ENCODE measurements at places on chromosomes 4 and X.
A peak's percentile ranks its signal among the peaks of the same experiment; 100 is the strongest.

DNA sequence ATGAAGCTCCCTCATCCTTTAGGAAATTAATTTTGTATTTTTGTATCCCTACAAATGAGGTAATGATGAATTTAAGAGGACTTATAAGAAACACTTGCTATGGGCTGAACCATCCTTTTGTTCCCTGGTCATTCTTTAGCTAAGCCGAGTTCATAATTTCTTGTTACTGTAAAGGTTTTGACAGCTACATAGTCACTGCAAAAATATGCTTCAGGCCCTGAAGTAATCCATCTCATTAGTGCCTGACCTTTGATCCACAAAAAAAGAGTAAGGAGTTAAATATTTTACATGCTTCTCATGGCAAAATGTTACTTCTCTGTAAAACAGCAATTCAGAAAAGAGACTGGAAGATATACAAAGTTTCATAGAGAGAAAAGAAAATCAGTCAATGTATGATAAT lies 290.6 kb upstream of the SLIT2 start:
- DNase-seq, result no peak

DNA sequence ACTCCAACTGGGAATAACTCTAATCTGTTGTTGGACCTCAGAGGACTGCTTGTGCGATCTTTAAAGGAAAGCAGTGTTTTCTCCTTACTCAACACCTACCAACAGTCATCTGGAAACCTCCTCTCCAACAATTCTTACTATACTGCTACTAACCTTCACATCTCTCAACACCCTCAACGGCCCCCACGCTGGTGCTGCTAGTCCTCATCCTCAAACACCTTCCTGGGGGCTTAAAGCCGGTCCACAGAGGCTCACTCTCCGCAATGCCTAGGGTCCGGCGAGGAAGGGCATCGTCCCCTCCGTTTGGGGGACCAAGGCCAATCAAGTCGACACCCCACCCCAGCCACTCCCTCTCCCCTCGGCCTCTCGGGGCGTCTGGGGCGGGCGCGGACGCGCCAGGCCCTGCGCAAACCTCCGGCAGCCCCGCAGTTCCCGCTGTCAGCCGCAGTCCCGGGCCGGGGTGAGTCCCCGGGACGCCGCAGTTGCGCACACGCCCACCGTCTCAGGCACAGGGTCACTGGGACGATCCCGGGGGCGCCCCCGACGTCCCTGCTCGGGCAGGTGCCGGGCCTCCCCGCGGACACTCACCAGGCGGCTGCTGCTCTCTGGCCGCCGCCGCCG lies 418 bp downstream of the TAB3 start:
- DNase-seq, result no peak

- no peak for DNase-seq
Measured at GRCh38 chr4:130738233-130738632, 1642.3 kb downstream of the C4orf33 start.

DNA sequence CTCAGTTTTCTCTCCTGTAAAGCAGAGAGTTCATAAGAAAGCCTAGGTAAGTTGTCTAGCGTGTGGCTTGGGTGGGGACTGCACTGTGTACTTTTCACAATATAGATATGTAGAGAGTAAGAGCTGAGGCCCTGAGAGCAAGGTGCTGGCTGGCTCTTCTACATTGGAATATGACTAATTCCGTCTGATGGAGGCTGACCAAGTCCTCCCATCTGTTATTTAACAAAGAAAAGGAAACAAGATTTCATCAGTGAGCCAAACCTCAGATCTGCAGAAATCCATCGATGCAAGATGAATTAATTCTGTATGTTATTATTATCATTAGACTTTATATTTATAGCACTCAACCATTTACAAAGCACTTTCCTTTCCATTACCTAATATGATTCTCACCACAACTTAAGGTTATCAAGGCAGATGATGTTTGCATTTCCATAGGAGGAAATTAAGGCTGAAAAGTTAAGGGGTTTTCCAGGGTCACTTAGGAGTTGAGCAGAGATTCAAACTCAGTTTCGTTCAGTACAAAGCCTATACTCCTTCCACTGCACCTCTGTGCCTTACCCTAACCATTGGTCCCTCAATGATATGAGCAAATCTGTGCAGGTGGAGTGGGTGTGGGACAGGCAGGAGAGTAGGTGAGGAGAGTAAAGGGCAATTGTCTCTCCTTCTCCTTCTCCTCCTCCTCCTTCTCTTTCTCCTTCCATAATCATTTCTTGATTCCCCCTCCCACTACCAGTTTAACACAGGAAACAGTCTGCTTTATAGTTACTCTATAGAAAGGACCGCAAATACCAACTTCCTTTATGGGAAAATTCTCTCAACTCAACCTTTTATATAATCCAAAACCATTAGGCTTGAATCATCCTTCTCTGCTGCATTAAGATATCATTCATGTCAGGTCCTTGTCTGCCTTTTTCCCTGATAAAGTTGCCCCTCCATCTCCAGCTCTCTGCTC lies 27.6 kb upstream of the SRD5A3 start:
- DNase-seq, result no peak

GRCh38 chr4:173218411-173219125 lies 50.0 kb downstream of the GALNT7 start:
- no peak for DNase-seq

GRCh38 chr4:13164783-13165331 lies 319.3 kb downstream of the RAB28 start:
- DNase-seq, result no peak

DNA sequence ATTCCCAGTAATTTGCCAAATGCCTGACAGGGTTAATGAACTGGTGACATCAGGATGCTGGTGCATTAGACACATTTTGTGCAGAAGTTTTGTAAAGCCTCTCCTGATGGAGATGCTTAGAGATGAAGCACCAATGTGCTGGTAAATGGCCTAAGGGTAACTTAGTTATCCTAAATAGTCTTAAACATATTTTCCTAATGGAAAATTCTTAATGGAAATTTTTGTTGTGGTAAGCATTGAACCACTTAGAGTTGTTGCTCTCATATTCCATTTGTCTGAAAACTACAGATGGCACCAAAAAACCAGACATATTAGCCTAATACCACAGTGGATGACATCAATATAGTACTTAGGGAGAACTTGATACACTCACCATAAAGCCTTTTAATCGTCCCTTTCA lies 154.5 kb upstream of the ANK2 start:
- DNase-seq, result no peak

GRCh38 chrX:150298841-150299551 lies 64.1 kb upstream of the MAMLD1 start:
- DNase-seq, result no peak

- peak; percentile 30 for DNase-seq
Measured at GRCh38 chr4:119559044-119559647, 69.5 kb downstream of the PDE5A start.

GRCh38 chr4:76078033-76078613 lies 3.6 kb downstream of the ART3 start:
- no peak for DNase-seq

DNA sequence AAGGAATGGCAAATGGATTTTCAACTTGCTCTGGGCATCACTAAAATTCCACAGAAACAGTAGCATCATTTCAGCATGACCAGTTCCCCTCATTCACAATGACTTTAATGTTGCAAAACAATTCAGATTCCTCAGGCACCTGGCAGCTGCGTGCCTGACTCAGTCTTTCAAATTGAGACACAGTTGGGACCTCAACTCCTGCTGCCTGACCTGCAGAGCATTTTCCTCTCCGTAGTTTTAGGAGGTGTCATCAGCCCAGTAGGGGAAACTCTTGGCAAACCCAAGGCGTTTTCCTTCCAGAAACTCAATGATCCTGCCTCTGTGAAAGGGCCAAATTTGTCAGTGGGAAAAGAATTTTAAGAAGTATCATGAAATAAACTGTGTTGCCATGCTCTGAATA lies 388.9 kb downstream of the SPRY1 start:
- DNase-seq, result no peak

DNA sequence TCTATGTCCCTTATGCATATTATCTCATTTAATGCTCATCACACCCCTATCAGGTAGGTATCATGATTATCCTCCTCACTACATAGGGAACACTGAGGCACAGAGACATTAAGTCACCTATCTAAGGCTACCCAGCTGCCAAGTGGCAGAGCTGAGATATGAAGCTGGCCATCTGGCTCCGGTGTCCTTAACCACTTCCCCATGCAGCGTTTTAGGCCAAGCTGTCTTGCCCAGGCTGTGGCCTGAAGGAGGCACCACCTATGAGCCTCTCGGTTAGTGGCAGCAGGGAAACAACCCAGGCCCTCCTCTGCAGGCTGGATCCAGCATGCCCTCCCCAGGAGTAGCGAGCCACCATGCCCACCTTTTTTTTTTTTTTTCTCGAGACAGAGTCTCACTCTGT lies 16.3 kb downstream of the PJA1 start:
- no peak for DNase-seq

DNA sequence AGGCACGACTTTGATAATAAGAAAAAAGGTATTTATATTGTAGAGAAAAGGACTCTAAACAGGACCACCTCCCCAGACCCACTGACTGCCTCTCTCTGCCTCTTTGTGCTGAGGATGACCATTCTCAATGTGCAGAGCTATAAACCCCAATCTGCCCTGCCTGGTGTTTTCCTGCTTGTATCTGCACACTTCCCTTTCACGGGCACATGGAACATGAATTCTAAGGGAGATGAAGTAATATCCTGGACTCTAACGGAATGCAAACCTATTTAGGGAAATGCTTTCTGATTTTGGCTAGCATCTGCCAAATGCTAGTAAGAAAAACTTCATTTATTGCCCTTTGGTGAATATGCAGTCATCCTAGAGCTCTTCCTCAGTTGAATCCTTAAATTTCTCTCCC lies 2.4 kb downstream of the DIPK2B start:
- no peak for DNase-seq

GRCh38 chr4:36414248-36414647 lies 132.8 kb downstream of the DTHD1 start:
- DNase-seq, result peak; percentile 1

DNA sequence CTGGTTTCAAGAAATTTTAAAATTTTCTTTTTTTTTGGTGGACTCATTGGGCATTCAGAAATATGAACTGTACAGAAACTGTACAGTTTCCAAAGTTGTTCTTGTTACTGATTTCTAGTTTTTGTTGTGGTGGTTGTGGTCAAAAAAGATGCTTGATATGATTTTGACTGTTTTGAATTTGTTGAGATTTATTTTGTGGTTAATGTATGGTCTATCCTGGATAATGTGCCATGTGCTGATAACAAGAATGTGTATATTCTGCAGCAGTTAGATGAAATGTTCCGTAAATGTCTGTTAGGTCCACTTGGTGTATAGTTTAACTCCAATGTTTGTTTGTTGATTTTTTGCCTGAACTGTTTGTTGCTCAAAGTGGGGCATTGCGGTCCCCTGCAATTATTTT lies 127.6 kb upstream of the NUDT6 start:
- DNase-seq, result no peak

DNA sequence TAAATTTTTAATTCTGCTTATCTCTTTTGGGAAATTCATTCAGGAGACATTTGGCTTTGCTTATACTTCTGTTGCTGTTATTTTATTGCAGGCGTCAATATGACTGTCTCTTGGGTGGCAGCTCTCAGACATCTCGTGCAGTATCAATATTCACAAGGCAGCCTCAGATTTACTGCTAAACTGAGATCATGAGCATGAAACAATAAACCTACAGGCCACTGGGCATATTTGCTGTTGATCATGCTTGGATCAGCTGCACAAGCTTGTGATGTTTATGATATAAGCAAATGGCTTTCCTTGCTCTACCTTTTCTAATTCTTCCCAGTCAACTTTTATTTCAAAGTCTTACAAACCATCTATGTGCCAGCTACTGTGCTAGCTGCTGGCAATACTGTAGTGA lies 39.2 kb downstream of the TSPAN5 start:
- DNase-seq, result no peak

DNA sequence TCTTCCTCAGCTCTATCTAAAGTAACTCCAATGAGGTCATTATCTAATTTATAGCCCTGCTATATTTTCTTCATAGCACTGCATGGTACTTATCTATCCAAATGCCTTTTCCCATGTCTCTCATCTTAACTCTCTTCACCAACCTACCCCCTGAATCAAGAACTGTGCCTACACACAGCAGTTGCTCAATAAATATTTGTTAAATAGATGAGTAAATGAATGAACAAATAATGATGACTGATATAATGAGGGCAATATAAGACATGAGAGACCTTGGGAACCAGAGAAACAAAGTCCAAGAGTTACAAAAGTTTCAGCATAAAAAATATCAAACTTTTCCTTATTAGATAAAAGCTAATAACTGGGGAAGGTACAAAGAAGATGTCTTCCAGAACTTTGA lies 19.6 kb downstream of the CAMK2D start:
- no peak for DNase-seq

- DNase-seq, result no peak
Measured at GRCh38 chr4:41160012-41160789, 54.1 kb downstream of the APBB2 start.

DNA sequence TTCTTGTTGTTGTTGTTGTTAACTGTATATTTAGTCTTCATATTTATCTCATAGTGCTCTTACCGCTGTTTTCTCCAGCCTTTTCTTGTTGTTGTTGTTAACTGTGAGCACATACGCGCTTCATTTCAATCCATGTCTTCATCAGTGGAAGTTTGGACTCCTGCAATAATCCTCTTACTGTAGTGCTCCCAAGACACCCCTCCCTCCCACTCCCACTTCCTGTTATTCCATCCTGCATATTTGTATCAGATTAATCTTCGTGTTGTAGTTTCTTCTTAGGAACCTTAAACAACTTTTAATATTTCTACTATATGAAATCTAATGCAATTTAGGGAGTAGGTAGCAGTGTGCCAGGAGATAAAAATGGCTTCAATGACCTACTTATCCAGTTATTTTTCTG lies 674.8 kb downstream of the RAPGEF2 start:
- no peak for DNase-seq

- peak; percentile 20 for DNase-seq
Measured at GRCh38 chrX:131783555-131784308, 239.4 kb upstream of the STK26 start.

DNA sequence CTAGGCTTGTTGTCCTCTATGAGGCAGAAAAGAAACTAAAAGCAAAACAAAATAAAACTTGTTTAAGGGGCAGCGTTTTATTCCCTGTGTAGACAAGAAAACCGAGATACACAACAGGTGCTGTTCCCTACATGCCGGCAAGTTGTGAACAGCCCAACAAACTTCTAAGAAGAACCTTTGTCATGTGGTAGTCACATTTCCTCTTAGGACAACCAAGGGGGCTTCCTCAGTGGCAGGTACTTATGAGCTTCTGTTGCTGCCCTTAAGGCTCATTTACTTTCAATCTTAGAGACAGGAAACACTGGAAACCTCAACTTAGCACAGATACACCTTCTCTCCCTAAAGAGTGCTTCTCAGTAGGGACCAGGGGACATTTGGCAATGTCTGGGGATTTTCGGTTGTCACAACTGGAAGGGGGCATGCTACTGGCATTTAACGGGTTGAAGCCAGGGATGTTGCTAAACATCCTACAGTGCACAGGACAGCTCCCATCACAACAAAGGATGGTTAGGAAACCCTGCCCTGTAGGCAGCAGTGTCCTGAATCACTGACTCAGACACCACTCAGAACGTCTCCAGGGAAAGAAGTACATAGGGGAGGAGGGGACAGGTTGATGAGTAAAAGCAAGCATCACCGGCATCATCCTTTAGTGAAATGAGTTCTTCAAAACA lies 111.0 kb downstream of the ASB9 start:
- DNase-seq, result no peak
